ENCODE measurements at places on chromosomes 16 and 17.

DNA sequence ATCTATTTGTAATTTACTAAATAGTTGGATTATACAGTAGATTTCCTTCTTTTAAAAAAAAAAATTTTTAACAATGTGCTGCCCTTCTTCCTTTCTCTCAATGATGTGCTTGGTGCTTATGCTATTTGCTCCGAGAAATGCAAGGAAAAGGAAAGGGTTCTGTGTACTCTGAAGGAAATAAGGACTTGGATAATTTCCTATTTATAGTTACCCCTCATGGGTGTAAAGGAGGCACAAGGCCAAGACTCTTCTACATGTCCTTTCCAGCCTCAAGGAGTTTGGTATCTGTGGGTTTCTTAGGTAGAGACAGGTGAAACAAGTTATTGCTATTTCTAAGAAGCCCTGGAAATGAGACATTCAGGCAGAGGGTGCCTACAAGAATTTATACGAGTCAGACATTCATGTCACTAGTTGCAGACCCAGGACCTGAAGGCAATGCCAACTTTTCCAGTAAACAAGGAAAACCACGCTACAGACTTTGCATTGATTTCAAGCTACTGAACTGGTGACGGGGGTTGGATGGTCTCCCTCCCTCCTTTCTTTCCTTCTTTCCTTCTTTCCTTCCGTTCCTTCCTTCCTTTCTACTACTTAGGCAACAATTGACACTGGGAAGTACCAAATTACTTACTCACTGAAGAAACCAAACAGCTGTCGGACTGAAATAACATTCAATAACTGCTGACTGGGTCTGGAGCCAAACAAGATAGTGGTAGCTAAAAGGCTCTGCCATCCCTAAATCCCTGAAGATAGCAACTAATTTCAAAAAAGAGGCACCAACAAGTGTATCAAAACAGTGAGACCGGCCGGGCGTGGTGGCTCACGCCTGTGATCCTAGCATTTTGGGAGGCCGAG, 33.8 kb upstream of the GHDC start:
- no peak for DNase-seq

GRCh38 chr17:1629504-1630310, 1.1 kb upstream of the SLC43A2 start:
- peak; percentile 32 for DNase-seq

- DNase-seq, result no peak
These were observed 2.7 kb downstream of the B9D1 start for GRCh38 chr17:19359856-19360255.

GRCh38 chr17:60145006-60145935, 4.5 kb upstream of the CA4 start:
- no peak for DNase-seq

GRCh38 chr17:73320601-73321264, 8.9 kb upstream of the CDC42EP4 start:
- DNase-seq, result no peak

DNA sequence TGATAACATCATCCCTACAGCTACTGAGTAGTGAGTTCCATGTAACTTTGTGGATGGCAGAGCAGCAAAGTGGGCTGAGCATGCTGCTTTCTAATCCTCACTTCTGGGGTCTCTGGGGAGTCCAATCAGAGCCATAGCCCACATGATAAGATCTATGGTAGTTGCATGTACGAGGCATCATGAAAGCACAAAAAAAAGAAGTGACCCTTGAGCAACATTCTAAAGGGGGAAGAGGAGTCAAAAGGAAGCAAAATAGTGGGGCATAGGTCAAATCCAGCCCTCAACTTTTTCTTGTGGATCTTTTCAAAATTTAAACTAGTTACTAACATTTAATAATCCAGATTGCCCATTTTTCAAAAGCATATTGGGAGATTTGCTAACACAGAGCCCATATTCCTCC, 208.5 kb upstream of the TOX3 start:
- no peak for DNase-seq

DNA sequence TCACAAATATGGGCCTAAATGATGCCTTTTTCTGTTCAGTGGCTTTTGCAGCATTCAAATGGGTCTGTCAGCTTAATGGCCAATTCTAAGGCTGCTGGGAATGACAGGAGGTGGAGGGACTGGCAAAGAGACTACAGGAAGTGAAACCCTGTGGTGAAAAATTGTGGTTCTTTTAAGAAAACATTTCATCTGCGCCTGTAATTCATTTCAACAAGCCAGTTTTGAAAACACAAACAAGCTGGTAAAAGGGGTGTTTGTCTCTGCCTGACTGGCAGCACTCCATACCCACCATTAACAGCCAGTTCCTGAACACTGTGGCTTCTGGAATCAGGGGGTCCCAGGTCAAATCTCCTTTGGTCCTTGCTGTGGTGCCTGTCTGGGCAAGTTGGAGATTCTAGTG, 3.6 kb upstream of the KDM8 start:
- no peak for DNase-seq

DNA sequence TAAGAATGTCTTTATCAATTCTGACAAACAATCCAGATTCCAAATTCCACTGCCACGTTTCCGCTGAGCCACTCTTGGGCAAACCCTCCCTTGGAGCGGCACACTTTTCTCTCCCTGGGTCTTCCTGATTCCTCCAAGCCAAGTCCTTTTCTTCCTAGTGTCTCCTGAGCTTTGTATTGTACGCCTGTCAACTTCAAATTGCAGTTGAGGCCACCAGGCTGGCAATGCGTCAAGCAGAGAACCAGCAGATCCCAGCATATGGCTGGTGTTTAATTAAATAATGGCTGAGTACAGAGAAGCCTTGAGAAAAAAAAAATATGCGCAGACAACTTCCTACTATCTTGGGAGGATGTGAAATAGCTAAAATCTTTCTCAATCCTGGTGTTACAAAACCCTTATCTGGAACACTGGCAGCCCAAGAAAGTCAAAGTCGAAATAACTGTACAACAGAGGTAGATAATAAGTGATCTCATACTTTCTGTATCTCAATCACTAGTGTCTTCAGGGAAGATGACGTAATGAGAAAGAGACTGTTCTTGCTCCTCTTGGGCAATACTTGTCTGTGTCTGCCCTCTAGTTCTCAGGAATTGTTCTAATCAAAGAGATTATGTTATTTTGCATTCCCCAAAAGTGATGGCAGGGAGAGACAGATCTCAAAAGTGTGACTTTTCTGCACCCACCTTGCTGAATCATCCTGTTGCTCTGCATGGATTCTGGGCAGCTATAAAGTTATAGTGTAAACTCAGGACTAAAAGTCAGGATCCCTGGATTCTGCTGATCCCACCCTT, 15.0 kb downstream of the SMIM36 start:
- no peak for DNase-seq

DNA sequence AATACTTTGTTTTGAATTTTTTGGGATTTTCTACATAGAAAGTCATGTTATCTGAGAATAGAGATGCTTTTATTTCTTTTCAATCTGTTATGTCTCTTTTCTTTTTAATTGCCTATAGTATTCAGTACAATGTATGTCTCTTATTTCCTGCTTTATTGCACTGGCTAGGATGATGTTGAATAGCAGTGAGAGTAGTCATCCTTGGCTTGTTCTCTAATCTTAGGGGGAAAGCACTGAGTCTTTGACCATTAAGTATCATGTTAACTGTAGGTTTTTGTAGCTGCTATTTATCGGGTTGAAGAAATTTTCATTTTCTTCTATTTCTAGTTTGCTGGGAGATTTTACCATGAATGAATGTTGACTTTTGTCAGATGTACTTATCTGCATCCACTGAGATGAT, 10.0 kb upstream of the ABCA3 start:
- DNase-seq, result no peak

GRCh38 chr16:67443265-67443664, 12.3 kb downstream of the HSD11B2 start:
- DNase-seq, result no peak

- DNase-seq, result no peak
These were observed 56.9 kb downstream of the MSI2 start for GRCh38 chr17:57313097-57313835.

DNA sequence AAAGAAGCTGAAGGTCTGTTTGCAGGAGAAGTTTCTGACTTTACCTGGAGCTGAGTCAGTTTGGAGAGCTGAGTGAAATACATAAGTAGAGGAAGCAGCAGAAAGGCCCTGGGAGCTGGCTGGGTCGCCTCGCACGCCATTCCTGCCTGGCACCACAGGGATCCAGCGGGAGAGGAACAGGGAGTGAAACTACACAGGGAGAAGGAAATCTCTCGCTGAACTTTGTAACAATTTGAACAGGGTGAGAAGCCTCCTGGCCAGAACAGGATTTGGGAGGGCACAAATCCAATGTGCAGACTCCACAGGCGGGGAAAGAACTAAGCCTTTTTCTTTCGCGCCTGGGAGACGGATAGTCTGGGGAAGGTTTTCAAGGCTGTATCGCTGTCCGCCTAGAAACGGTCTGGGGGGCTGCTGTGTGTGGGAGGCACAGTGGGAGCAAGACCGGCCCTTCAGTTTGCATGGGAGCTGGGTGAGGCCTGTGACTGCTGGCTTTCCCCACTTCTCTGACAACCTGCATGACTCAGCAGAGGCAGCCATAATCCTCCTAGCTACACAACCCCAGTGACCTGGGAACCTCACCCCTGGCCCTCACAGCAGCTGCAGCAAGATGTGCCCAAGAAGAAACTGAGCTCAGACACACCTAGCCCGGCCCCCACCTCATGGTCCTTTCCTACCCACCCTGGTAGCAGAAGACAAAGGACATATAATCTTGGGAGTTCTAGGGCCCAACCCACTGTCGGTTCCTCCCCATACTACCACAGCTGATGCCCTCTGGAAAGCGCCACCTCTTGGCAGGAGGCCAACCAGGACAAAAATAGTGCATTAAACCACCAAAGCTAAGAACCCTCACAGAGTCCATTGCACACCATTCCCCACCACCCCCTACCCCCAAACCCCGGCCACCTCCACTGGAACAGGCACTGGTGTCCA, 778.6 kb downstream of the KCNJ2 start:
- DNase-seq, result no peak

DNA sequence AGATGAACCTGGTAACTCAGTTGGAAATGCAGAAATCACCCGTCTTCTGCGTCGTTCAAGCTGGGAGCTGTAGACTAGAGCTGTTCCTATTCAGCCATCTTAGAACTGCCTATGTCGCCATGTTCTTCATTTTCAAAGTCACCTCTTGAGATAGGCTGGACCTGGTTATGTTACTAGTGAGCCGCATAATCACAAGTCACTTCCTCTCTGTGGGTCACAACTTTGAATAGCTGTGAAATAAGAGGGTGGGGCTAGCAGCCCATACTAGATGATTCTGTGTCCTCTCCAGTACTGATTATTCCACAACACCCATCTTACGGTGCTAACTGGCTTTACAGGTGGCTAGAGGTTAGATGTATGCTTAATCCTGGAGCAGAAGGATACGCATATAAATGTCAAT, 74.2 kb downstream of the VPS53 start:
- DNase-seq, result no peak

GRCh38 chr16:29745121-29745852, 503 bp downstream of the C16orf54 start:
- DNase-seq, result no peak

- DNase-seq, result peak; percentile 90
These were observed at the start of gene TP53I13 for GRCh38 chr17:29568331-29569244. Gene TP53I13, plus strand, starts transcription at chr17:29568701. Its CDS starts 58 bp downstream, at chr17:29568759.

- DNase-seq, result no peak
These were observed 4.0 kb upstream of the ZNF267 start for GRCh38 chr16:31869511-31870201.

GRCh38 chr17:9533441-9533840, 42.2 kb downstream of the STX8 start:
- no peak for DNase-seq

- no peak for DNase-seq
These were observed 30.4 kb upstream of the GFOD2 start for GRCh38 chr16:67749436-67750078.

All from stimulated activated CD4-positive, alpha-beta T cell treated with anti-CD3 and anti-CD28 coated beads, Interleukin-1b, Interleukin-23, amount 100 ng/mL, for 1 hour (primary cell).